ENCODE measurements at places on chromosomes 6 and 20. TPM values are rescaled to one million over a fixed set of nuclear protein-coding genes. Genes with fewer than 3 reads are reported as not detected.

DNA sequence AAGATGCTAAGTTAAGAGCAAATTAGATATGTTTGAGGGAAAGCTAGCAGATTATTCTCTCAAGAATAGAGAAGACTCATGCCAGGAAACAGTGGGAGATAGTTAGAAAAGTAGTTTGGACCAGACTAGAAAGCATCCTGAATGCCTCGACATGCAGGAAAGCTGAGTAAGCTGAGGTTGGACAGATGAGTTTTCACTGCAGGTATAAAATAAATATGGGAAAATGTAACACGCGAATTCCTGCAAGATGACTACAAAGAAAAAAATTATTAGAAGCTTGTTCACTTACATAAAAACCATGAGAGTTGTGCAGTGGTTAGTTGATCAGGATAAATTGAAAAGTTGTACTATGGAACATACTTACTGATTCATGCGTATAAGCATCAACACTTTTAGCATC, 484.2 kb upstream of the MANEA start:
- no peak for DNase-seq

- no peak for DNase-seq
Measured at GRCh38 chr20:8862092-8862491, 206.8 kb upstream of the PLCB4 start.

The LY6G6C gene
- 1.3 TPM for total RNA-seq

The SLC22A3 gene
- 1.7 TPM for total RNA-seq

The NMBR gene
- 0.74 TPM for total RNA-seq

- no peak for DNase-seq
Measured at GRCh38 chr6:168100803-168101589, 22.0 kb upstream of the FRMD1 start.

GRCh38 chr6:16320533-16321340, 82.3 kb downstream of the GMPR start:
- no peak for DNase-seq

The IMPG1 gene
- total RNA-seq = not detected

DNA sequence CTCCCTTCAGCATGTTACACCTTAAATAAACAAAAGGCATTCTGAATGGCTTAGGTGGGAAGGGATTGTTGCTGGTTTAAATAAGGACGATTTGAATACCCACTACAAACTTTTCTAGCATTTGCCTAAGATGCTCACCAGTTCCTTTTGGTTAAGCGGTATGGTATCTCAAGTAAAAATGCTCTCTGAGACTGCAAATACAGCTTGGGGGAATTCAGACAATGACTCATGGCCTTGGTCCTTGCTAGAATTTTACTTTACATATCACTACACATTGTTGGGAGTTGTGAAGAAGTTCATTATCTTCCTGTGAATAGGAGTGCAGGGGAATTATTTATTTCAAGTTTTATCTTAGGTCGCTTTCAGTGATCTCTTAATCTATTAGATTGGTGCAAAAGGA, 670.7 kb downstream of the UTRN start:
- no peak for DNase-seq

DNA sequence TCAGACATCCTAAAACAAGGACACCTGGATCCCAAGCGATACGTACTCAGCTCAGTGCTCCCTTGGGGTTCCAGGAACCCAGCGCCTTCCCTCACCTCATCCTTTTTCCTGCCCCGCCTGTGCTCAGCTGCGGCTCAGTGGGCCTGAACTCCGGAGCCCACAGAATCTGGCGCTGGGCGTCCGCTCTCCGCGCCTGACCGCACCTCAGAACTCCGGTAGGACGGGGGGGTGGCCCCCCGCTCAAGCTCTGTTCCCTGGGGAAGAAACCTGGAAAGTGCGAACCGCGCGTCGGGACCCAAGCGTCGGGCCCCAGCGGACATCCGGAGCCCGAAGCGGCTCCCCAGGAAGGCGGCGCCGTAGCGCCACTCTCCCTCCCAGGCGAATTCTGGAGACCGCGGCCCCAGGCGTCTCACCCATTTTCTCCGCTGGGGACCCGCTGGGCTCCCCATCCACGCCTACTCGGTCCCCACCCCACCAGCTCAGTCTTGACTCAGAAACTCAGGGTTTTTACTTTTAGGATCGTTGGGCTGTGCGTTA, 336 bp upstream of the LY6G5C start:
- no peak for DNase-seq

DNA sequence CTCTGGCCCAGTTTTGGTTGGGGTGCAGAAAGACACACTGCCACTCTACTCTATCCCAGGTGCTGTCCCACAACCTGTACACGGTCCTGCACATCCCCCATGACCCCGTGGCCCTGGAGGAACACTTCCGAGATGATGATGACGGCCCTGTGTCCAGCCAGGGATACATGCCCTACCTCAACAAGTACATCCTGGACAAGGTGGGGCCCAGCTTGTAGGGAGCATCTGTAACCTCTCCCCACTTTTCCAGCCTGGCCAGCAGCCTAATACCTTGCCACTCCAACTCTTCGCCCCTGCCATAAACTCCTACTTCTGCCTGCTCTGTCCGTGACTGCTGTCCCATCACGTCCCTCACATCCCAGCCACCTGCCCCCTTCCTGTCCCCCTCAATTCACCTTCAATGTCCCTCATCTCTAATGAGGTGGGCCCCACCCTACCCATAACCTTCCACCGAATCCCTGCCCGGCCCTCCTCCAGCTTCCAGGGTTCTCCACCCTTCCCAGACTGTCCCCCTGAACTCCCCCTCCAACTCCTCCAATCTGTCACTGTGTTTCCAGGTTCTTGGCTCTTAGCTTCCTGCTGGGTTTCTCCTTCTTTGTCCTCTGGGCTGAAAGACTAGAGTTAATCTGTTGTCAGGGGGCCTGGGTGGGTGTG, 12.1 kb downstream of the DEF6 start:
- DNase-seq = no peak

- no peak for DNase-seq
Measured at GRCh38 chr6:157688960-157689599, 134.0 kb upstream of the SNX9 start.

DNA sequence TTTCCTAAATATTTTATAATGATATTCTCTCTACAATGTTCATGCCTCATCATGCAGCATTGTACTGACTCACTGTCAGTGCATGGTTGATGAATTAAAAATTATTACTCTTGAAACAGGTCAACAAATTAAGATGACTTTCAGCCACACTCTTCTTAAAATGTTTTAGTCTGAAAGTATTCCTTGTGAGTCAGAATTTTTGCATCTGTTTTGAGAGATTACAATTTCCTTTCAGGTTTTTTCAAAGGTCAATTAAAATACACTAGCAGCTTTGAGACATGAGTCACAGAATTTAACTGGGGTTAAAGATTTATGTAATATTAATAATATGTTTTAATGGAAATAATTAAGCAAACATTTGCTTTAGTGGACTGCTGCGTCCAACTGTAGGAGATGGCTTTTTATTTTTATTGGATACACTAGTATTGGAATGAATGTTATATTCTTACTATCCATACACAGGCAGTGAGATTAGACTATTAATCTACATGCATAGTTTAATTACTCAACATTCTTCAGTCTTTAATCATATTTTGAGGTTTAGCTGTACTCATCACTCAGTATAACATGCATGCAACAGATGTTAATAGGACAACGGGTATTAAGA, 9.7 kb downstream of the COL12A1 start:
- no peak for DNase-seq

- no peak for DNase-seq
Measured at GRCh38 chr20:25290646-25291431, 43.0 kb downstream of the PYGB start.

The HLA-F gene
- not detected for total RNA-seq

The ZKSCAN4 gene
- total RNA-seq = 9.0 TPM

The DLL1 gene
- total RNA-seq = 75.3 TPM

- no peak for DNase-seq
Measured at GRCh38 chr6:161921602-161922395, 647.9 kb upstream of the AGPAT4 start.

- no peak for DNase-seq
Measured at GRCh38 chr6:139311831-139312230, 20.0 kb upstream of the TXLNB start.

- DNase-seq = no peak
Measured at GRCh38 chr20:11137688-11138087, 463.9 kb upstream of the JAG1 start.

DNA sequence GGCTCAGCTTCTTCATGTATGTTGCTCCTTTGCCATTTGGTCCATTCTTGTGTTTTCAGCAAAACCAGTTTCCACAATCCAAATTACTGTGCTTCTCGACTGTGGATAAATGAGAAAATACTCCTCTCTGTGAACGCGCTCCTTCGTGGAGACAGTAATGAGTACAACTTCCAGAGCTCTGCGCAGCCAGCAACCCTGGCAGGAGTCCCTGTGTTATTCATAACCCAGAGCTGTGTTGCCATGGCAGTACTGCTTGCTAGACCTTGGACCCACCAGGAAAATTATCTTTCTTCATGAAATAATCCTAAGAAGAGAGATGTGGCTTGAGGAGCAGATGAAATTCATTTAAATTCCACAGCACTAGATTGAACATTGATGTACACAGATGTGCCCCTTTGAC, 73.7 kb downstream of the SLC22A3 start:
- no peak for DNase-seq

DNA sequence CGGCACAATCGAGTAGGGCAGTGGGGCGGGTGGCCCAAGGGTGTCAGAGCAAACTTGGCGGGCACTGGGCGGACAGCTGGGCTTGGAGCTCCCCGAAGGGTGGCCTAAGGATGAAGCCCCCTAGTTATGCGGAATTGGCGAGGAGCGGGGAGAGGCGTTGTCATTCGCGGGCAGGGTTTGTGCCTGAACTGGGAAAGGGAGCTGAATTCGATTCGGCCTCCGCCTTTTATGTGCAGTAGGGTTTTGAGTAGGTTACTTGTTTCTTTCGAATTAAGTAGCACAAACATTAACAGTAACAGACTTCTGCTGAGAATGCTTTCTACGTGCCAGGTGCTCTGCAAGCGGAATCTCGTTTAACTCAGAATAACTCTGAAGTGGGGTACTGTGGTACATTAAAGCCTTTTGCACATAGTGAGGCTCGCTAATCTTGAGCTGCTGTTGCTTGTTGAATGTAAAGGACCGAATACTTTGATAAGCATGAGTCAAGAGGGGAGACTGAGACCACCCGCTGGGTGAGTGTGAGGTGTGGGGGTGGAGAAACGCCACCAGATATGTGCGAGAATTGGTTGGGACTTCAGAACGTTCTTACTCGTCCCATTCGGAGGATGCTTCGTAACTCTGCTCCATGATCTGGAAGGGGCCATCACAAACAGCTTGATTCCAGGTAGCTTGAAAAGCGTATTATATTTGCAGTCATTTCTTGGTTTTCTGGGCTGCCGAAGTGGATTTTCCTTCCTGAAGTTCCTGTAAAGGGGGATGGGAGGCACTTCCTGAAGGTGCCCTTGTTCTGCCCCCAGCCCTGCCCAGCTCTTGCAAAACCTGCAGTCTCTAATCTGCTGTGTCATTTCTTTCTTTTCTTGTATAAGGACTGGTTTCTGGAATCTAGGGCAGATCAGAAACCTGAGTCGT, 833 bp downstream of the RAB5IF start:
- no peak for DNase-seq

GRCh38 chr20:25389401-25389857, 1.2 kb downstream of the ABHD12 start:
- no peak for DNase-seq

GRCh38 chr6:28496099-28496779, 19.4 kb downstream of the GPX6 start:
- no peak for DNase-seq

DNA sequence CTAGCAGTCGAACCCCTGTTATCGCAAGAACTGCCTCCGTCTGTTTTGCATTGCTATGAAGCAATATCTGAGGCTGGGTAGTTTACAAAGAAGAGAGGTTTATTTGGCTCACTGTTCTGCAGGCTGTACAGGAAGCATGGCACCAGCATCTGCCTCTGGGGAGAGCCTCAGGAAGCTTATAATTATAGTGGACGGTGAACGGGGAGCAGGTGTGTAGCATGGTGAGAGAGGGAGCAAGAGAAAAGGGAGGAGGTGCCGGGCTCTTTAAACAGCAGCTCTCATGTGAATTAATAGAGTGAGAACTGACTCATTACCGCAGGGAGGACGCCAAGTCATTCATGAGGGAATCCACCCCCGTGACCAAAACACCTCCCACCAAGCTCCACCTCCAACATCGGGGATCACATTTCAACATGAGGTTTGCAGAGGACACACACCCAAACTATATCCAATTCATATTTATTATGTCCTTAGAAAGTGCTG, 172.6 kb upstream of the KCNG1 start:
- DNase-seq = no peak

- DNase-seq = no peak
Measured at GRCh38 chr6:21928827-21929226, 335.3 kb downstream of the SOX4 start.

The SLC16A10 gene
- total RNA-seq = 8.1 TPM

- DNase-seq = no peak
Measured at GRCh38 chr20:62319346-62319909, 16.6 kb downstream of the ADRM1 start.

GRCh38 chr20:62578294-62578897, 63.9 kb upstream of the SLCO4A1 start:
- DNase-seq = no peak

DNA sequence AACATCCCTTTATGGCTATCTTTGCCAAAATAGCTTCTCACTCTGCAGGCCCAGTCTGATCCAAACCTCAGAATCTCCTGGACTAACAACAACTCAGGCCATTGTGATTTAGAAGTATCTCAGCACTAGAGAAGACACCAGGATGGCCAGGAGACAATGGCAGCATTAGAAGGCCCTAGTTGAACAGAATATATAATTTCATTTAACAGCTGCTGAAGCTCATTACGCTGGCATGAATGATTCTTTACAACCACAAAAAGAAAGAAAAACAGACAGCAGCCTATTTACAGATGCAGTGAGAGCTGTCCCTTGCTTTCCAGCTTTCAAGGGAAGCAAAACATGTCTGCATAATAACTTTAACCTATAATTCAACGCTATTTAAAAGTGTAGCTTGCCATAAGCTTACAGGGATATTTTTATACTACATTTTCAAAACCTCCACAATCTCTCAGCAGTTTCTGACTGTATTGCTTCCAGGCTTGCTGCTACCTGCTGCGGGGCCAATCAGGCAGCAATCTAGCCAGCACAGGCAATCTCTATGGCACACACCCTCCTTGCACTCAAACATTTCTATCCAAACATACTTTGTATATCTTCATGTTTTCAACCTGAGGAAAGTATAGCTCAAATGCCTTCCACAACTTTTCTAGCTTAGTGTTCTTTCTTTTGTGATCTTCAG, 107.3 kb downstream of the OGFRL1 start:
- DNase-seq = no peak

GRCh38 chr6:31627690-31628287, 7.3 kb downstream of the PRRC2A start:
- DNase-seq = no peak

The FRS3 gene
- 6.3 TPM for total RNA-seq

The FRMD1 gene
- not detected for total RNA-seq

GRCh38 chr6:25889877-25890853, 16.1 kb upstream of the SLC17A3 start:
- peak; percentile 22 for DNase-seq

DNA sequence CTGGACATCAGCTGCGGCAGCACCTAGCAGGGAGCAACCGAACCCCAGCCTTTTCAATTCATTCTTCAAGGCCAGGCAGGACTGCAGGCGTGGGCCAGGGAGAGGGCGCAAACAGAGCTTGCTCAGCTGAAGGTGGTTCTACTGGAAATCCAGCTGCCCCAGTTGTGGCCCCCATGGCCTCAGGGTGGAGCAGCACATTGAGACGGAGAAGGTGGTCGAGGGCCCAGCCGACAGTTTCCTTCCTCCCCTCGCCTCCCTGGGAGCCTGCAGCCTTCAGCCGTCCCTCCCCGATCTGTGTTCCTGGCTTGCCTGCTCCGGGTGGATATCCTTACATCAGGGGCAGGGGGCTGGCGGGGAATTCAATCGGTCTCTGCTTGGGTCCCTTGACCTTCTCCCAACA, 217.8 kb downstream of the ANKRD60 start:
- no peak for DNase-seq

GRCh38 chr6:167113047-167113754, 9.7 kb upstream of the CCR6 start:
- DNase-seq = no peak

The RHAG gene
- not detected for total RNA-seq

Measured in progenitor cell of endocrine pancreas (in vitro differentiated cells).